CD4-positive, alpha-beta memory T cell (primary cell): ENCODE measurements at places on chromosomes 3 and 15.

DNA sequence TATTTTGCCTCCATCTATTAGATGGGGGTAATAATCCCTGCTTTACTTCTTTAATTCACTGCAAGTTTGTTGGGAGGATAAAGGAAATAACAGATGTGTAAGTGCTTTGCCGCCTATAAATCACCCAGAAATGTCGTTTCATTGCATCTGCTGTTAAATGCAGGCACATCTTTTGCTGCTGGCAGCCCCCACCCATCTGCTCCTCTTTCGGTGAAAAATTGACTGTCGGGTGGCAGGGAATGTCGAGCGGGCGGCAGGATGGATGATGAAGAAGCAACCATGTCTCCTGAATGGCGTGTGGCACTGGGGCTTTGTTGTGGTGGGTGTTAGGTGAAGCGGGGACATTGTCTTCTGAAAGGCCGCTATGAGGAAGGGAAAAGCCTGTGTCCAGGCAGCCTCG, 543 bp upstream of the REC114 start:
- no peak for DNase-seq

GRCh38 chr3:178003756-178004155, 532.5 kb upstream of the KCNMB2 start:
- DNase-seq, result no peak

- DNase-seq, result peak; percentile 77
Observed at GRCh38 chr3:108818404-108818803, 4.2 kb upstream of the TRAT1 start.

DNA sequence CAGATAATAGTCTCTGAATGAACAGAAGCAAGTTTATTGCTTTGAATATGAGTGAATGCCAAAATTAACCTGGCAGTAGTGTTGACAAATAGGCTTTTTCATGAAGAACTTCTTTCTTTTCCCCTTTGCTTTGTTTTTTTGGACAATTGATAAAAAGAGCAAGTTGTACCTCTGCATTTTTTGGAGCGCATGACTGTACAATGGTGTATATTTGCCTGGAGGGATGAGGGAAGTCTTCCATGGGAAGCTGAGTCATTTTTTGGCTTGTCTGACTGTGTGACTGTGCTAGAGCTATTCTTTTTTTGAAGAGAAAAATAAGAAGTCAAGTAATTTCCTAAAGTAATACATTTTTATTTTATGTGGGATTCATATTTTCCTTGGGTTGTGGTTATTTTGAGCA, 186.9 kb downstream of the KLHL25 start:
- DNase-seq, result no peak

DNA sequence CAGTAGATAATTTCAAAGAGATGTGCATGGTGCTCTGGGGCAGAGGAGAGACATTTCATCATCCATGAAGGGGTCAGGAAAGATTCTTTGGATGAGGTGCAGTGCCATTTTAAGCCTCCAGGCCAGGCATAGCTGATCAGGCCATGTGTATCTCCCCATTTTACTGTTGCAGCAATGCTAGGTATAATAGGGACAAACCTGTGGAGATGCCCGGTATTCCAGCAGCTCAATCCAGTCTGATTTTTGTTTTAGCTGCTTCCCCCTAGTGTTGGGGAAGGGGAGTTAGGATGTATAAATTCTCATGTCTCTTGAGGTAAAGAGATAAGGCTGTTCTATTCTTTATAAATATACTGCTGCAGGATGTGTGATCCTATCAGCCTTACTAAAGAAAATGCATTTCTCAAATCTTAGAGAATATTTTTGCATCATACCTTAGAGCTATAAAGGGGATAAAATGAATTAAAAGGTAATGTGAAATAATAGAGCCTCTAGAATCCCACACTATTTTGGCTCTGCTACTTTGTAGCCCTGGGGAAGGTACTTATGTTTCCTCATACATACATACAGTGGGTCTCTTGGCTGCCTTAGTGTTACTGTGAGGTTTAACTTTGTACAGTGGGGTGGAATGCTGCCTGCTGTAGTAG, 5.2 kb downstream of the CDV3 start:
- DNase-seq, result no peak

DNA sequence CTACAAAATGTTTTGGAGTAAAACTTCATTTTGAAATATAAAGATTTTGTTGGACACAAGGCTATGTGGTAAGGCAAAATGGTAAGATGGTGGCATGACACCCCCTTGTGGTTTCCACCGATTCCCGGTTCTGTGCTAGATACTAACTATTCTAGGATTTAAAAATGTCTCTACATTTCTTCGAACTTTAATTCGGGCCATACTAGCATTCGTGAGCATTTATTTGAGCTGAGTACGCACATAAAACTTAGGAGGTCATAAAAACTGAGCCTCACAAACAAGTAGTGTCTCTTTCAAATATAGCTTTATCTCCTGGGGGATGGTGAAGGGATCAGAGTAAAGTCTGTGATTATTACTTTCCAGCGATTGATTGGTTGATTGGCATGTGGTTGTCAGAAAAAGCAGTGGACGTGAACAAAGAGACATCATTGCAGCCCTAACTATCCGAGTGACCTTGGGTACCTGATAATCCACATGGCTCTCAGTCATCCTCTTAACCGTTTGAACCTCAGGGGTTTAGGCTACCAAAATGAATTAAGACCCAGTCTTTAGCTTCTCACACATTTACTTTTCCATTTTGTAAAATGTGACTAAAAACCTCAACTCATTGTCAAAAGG, 1.1 kb upstream of the ZNF639 start:
- DNase-seq, result no peak

GRCh38 chr15:46569781-46570180, 935.0 kb downstream of the SQOR start:
- no peak for DNase-seq

DNA sequence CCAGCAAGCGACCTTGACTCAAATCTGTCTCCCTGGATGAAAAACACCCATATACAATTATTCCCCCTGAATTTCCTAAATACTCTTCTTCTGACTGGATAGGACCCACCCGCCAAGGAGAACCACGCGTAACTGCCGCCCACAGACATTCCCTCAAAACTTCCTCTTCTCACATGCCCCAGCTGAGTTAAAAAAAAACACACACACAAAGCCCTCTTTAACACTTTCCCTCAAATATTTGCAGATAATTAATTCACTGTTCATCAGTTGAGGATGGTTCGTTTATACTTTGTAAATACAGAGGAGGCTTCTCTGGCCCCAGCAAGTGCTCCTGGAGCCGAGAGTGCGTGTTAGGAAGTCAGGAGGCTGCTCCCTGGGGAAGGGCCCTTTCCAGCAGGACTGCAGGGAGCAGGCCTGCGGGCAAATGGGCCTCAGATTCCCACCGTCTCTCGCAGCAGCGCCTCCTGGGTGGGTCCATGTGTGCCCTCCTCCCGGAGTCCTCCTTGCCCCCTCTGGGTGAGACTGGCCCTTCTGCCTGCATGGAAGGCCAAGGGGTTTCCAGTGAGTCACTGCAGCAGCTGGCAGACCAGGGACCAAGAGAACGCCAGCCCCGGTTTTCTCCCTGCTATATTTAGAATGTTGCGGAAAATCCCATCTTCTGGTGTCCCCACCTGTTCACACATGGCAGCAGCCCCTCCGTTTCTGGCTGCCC, 46.8 kb downstream of the MGLL start:
- DNase-seq, result no peak

DNA sequence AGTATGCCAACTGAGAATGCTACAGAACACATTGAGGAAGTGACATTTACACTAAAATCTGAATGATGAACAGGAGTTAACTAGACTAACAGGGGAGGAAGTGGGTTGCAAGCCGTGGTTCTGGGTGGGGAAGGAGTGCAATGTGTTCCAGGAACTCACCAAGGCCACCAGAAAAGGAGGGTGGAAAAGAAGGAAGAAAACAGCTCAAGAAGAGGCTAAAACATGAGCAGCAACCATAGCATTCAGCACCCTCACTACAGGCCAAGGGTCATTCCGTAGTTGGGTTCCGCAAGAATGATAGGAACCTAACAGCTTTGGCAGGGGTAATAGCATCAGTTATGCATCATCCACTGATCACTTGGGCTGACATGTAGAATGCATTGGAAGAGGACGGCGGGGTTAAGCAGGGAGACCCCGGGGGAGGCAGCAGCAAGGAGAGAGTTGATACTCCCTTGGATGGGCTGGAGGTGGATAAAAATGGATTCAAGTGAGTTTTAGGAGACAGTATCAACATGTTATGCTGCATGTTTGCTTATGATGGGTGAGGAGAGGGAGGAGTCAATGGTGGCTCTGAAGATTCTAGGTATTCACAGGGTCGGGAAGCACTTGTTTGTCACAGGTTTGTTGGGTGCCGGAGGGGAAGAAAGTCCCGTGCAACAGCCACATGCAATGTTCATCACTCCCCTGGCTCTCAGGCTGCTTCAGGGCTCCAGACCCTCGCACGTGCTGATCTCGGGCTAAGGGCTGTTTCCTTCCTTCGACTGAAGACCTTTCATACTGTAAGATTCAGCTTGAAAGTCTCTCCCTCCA, 53.2 kb downstream of the LIPC start:
- peak; percentile 19 for DNase-seq

- DNase-seq, result no peak
Observed at GRCh38 chr15:80551348-80551747, 143.8 kb upstream of the ABHD17C start.

DNA sequence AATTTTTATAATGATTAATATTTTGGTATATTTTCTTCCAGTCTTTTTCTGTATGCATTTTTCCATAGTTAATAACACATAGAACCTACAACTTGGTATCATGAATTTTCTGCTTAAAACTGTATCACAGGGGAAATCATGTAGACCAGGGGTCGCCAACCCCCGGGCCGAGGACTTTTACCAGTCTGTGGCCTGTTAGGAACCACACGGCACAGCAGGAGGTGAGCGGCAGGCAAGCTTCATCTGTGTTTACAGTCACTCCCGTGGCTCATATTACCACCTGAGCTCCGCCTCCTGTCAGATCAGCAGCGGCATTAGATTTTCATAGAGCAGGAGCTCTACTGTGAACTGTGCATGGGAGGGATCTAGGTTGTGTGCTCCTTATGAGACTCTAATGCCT, 54.7 kb downstream of the RPL22L1 start:
- no peak for DNase-seq

- peak; percentile 42 for DNase-seq
Observed at GRCh38 chr3:112807685-112808084, 39.0 kb downstream of the CD200R1L start.

DNA sequence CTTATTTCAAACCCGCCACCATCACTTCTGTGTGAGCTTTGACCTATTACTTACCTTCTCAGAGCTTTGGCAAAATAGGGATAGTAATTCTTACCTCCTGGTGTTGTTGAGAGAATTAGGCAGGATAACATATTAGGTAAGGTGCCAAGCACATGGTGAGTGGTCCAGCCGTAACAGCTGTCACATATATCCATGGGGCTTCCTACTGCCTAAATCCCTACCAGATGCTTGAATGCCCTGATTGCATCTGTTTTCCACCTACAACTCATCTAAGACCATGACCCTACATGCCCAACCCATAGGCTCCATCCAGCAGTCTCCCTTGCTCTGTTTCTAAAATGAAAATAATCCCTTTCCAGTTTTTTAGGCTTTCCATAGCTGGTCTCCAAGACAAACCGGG, 162.3 kb upstream of the NR2E3 start:
- no peak for DNase-seq

DNA sequence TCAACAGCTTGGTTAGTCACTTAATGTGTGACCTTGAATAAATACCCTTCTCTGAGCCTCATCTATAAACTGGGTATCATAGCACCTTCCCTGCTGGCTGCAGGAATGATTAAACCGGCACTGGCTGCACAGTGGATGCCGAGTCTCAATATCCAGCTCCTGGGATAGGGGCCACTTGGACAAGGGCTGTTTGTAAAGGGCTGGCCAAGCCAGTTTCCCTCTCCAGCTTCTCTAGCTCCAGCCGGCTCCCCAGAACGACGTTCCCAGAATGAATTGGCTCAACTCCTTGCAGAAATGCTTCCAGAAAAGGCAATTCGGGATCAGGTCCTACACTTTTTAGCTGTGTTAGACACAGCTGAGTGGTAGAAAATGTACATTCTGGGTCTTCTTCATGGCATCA, 58.8 kb downstream of the LSM3 start:
- no peak for DNase-seq

DNA sequence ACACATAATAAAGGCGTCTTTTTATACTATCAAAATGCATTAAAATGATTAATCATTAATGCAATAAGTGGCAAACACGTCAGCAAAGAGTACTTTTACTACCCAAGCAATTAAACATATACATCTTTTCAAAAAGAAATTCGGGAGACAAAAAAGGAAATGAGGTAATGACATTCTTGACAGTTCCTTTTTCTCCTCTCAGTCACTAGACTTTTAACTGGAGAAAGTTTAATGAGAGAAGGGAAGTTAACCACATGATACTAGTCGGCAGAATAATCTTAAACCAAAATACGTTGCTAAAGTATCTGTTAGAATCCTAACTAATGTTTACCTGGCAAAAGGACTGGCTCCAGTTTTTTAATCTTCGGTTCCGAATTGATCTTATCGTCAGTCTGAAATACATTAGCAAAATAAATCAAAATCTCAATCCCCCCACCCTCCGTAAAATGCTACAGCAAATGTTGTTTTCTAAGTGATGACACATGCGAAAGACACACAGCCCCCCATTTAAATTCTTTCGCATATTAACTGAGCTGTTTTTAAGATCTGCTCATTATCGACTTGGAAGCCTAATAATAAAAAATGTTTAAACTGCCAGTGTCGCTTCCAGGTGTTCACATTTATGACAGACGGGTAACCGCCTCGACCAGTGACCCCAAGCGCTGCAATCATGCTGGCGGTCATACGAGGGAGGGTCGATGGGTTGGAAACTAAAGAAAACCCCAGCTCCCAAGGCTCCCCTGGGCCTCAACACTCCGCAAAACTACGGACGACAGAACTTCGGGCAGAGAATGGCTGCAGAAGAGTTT, 778 bp downstream of the MTMR10 start:
- no peak for DNase-seq

- no peak for DNase-seq
Observed at GRCh38 chr3:116877968-116878367, 168.4 kb downstream of the TUSC7 start.

DNA sequence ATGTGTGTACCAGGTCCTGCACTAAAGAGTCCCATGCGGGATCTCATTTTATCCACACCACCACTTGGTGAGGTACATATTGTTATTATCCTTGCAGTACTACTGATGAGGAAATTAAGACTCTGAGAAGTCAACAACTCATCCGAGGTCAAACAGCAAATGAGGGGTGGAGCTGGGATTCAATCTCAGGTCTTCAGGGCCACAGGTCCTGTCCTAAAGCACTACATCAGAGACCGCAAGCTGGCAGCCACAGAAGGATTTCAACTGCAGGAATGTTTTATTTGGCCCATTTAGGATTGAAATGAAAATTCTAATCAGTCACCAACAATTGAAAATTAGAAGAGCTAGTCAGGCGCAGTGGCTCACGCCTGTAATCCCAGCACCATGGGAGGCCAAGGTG, 131.4 kb downstream of the ADAMTS17 start:
- no peak for DNase-seq
